ENCODE measurements at places on chromosomes 5 and 9.
A peak's percentile ranks its signal among the peaks of the same experiment; 100 is the strongest.

DNA sequence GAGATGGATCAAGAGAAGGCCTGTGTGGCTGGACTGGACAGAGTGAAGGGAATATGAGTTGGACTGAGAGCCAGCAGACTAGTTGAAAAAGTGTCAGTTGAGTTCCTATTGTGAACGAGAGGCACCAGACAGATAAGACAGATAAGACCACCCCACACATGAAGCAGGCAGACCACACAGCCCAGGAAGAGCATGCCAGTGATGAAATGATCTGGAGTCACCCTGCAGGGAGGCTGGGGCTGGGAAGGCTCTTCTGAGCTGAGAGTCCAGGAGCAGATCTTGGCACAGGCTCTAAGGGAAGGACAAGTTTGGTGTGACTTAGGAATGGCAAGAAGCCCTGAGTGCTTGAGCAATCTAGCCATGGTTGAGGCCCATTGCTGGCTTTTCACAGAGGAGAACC lies 10.6 kb upstream of the SLC25A48 start:
- DNase-seq, result no peak

- no peak for DNase-seq
These were observed 5.0 kb upstream of the SNAPC3 start for GRCh38 chr9:15417626-15418025.

- peak; percentile 57 for DNase-seq
These were observed 42.8 kb downstream of the CAMSAP1 start for GRCh38 chr9:135864447-135865049.

DNA sequence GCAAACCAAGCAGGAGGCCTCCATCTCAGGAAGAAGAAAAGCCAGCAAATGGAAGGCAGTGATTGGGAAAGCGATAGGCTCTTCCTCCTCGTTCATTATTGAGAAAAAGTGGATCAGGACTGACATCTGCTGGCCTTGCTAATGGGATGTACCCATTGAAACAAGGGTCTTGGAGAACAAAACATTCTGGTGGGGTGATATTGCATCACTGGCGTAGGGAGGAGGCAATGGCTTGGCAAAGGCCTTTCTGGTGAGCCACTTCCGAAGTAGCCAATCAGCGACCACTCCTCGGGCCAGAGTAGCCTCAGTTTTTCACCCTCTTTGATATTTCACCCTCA lies 86.7 kb upstream of the NFIB start:
- no peak for DNase-seq

DNA sequence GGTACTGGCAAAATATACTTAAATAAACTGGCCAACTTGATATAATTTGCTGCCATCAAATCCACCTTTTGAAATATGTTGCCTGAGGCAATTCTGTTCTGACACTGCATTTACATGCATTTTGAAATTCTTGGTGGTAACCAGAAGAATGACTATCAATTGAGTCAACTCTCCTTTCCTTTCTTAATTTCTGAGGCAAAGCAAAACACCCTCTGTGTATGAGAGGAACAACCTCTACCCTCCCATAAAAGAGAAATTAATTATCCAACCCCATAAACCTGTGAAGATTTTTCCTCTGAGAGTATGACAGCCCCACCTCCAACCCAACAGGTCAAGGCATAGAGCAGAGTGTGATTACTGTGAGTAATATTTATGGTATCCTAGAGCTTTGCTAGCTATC lies 286.8 kb downstream of the NR2F1-AS1 start:
- DNase-seq, result no peak

- DNase-seq, result no peak
These were observed at the start of gene PTGES for GRCh38 chr9:129752900-129753729. Gene PTGES, minus strand, starts transcription at chr9:129753042. Its CDS starts 30 bp downstream, at chr9:129753012.

- no peak for DNase-seq
These were observed 27.6 kb upstream of the CDKN2AIPNL start for GRCh38 chr5:134439210-134439654.
